ENCODE measurements at places on chromosomes 5 and 9. TPM values are rescaled to one million over a fixed set of nuclear protein-coding genes. Genes with fewer than 3 reads are reported as not detected.

- H3K27me3 ChIP-seq = no peaks in the 10 kb centered on the region
- H3K36me3 ChIP-seq = no peaks in the 10 kb centered on the region
- DNase-seq = no peak
- no peak overlapping the region for H3K27ac ChIP-seq
- no peaks in the 10 kb centered on the region for H3K4me1 ChIP-seq
- no peak overlapping the region for H3K4me3 ChIP-seq
Observed at GRCh38 chr5:2095011-2095410, 212.3 kb upstream of the IRX4 start.

- no peaks in the 10 kb centered on the region for H3K27me3 ChIP-seq
- no peaks in the 10 kb centered on the region for H3K4me1 ChIP-seq
- no peak for DNase-seq
- no peaks in the 10 kb centered on the region for H3K36me3 ChIP-seq
- H3K4me3 ChIP-seq = no peak overlapping the region
- H3K27ac ChIP-seq = no peak overlapping the region
Observed at GRCh38 chr5:155276231-155276630, 262.7 kb downstream of the KIF4B start.

The IFNA2 gene
- not detected for total RNA-seq

The SWI5 gene
- total RNA-seq = 23.5 TPM

GRCh38 chr9:121771418-121771817, 120.0 kb downstream of the DAB2IP start:
- H3K36me3 ChIP-seq = peaks cover 99% of the 10 kb centered on the region
- H3K27me3 ChIP-seq = no peaks in the 10 kb centered on the region
- H3K4me1 ChIP-seq = no peaks in the 10 kb centered on the region
- no peak for DNase-seq

The TMEM252 gene
- total RNA-seq = not detected

GRCh38 chr9:98607152-98607551, 101.6 kb downstream of the GABBR2 start:
- no peaks in the 10 kb centered on the region for H3K4me1 ChIP-seq
- H3K4me3 ChIP-seq = no peak overlapping the region
- no peaks in the 10 kb centered on the region for H3K27me3 ChIP-seq
- H3K27ac ChIP-seq = no peak overlapping the region
- no peaks in the 10 kb centered on the region for H3K36me3 ChIP-seq
- DNase-seq = no peak

DNA sequence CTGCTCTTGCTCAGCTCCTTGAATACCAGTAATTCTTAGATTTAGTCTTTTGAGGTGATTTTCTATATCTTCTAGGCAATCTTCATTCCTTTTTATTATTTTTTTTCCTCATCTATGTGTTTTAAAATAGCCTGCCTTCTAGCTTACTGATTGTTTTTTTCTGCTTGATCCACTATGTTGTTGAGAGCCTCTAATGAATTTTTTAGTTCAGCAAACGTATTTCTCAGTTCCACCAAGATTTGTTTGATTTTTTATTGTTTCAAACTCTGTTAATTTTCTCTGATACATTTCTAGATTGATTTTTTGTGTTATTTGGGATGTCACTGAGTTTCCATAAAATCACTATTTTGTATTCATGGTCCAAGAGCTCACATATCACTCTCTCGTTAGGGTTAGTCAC, 9.5 kb downstream of the POLK start:
- H3K4me1 ChIP-seq = peaks cover 9% of the 10 kb centered on the region
- no peak overlapping the region for H3K4me3 ChIP-seq
- DNase-seq = no peak
- H3K27me3 ChIP-seq = no peaks in the 10 kb centered on the region

The CORO2A gene
- total RNA-seq = 16.4 TPM

The TMEM232 gene
- total RNA-seq = 6.7 TPM

The SPINK7 gene
- not detected for total RNA-seq

The AQP3 gene
- 196 TPM for total RNA-seq

- no peak overlapping the region for H3K27ac ChIP-seq
- no peak for DNase-seq
- no peaks in the 10 kb centered on the region for H3K36me3 ChIP-seq
- no peak overlapping the region for H3K4me3 ChIP-seq
- H3K4me1 ChIP-seq = peaks cover 17% of the 10 kb centered on the region
Observed at GRCh38 chr5:39506211-39506610, 81.4 kb upstream of the DAB2 start.

- H3K4me1 ChIP-seq = no peaks in the 10 kb centered on the region
- no peak overlapping the region for H3K27ac ChIP-seq
- DNase-seq = no peak
- no peaks in the 10 kb centered on the region for H3K36me3 ChIP-seq
- no peak overlapping the region for H3K4me3 ChIP-seq
Observed at GRCh38 chr5:83353231-83353630, 118.3 kb upstream of the VCAN start.

The NFIB gene
- total RNA-seq = 88.7 TPM

The RNF224 gene
- not detected for total RNA-seq

DNA sequence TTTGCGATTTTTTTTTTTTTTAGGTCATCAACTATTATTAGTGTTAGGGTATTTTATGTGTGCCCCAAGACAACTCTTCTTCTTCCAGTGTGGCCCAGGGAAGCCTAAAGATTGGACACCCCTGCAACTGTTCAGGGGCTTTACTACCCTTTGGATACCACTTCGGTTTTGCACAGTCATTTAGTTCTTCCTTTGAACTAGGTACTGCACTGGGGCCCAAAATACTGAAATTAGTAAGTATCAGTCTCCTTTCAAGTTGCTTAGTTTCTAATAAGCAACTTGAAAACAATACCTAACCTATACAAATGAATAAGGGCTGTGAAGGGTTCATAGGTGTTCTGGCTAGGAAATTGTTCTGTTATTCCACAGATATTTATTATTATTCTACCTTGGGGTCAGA, 45.3 kb downstream of the CWC27 start:
- H3K27ac ChIP-seq = no peak overlapping the region
- H3K36me3 ChIP-seq = peaks cover 3% of the 10 kb centered on the region
- H3K4me3 ChIP-seq = no peak overlapping the region

GRCh38 chr5:154648229-154648628, 106.9 kb upstream of the LARP1 start:
- no peaks in the 10 kb centered on the region for H3K27me3 ChIP-seq
- no peak overlapping the region for H3K4me3 ChIP-seq
- no peak overlapping the region for H3K27ac ChIP-seq
- no peaks in the 10 kb centered on the region for H3K36me3 ChIP-seq
- H3K4me1 ChIP-seq = peaks cover 9% of the 10 kb centered on the region
- no peak for DNase-seq

DNA sequence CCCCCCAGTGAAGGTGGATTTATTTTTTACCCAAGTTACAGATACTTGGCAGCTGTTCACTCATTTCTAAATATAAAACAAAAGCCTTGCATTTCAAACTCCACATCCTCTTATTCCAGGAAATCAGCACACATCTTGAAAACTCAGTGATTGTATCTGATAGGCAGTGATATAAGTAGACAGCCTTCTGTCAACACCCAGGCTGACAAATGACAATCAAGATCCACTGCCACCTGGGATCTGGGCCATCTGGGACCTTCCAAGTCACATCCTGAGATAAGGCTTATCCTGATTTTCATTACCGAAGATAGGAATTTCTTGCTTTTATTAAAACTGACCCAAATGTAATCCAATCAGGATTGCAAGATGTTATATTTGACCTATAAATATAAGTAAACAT, 201.3 kb upstream of the PUM3 start:
- no peaks in the 10 kb centered on the region for H3K36me3 ChIP-seq
- no peak overlapping the region for H3K27ac ChIP-seq
- H3K4me1 ChIP-seq = no peaks in the 10 kb centered on the region
- H3K27me3 ChIP-seq = no peaks in the 10 kb centered on the region

DNA sequence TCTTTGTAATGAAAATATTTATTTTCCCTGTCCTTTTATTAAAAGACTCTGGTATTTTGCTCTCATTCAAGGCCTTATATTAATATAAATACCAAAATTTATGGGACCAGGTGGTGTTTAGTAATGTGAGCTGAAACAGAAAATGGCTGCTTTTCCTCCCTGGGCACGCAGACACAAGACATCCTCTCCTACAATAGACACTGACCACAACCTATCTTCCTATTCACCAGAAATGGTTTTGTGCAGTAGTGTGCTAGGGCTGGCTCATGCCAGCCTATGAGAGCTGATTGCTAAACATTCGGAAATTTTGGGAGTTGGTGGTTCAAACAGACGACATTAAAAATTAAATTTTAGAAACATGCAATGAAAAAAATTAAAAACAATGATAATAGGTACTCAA, 338.2 kb downstream of the BNC2 start:
- H3K4me1 ChIP-seq = no peaks in the 10 kb centered on the region
- H3K36me3 ChIP-seq = no peaks in the 10 kb centered on the region
- no peaks in the 10 kb centered on the region for H3K27me3 ChIP-seq
- DNase-seq = no peak
- no peak overlapping the region for H3K27ac ChIP-seq

DNA sequence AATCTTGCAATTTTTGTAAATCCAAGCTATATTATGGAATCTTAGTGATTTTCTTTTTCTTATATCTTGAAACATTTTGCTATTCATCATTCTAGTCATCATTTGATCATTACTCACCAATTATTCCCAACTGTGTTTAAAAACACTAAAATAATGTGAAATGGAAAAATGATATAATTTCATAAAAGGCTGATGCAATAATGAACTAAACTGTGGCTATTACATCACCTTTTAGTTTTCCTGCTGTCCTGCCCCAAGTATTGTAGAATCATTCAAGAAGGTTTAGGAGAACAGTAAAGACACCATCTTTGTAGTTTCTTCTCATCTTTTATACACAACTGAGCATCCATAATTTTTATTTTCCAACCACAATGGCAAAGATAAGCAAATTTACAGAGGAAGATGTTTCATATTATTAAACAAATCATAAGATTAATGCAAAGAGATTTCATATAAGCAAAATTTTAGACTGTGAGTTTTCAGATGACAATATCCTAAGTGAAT, 431.0 kb upstream of the SLC30A5 start:
- H3K27ac ChIP-seq = no peak overlapping the region
- no peaks in the 10 kb centered on the region for H3K27me3 ChIP-seq
- DNase-seq = no peak
- no peak overlapping the region for H3K4me3 ChIP-seq

DNA sequence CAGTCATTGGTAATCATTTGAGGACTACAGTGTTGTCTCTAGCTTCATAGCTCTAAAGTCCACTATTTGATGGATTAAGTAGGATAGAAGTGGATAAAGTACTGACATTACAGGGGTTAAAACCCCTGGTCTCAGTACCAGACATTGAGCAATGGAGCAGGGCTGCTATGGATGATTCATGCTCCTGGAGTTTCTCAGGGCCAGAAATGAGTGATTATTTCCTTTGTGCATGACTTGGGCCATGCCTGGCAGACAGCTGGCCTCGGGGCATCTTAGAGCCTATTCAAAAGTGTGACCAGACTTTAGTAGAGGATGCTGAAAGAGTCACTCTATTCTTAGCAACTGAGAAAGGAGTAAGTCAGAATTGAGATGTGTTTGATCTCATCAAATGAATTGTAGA, 350.7 kb upstream of the TLE4 start:
- H3K27ac ChIP-seq = no peak overlapping the region
- H3K4me1 ChIP-seq = no peaks in the 10 kb centered on the region
- H3K36me3 ChIP-seq = no peaks in the 10 kb centered on the region

- no peak for DNase-seq
- H3K4me3 ChIP-seq = no peak overlapping the region
- H3K4me1 ChIP-seq = peaks cover 24% of the 10 kb centered on the region
- no peak overlapping the region for H3K27ac ChIP-seq
- H3K36me3 ChIP-seq = no peaks in the 10 kb centered on the region
Observed at GRCh38 chr9:78238046-78239038, 2.5 kb downstream of the CEP78 start.

The CDC14B gene
- 6.0 TPM for total RNA-seq

The PCDHGA2 gene
- total RNA-seq = 1.6 TPM

DNA sequence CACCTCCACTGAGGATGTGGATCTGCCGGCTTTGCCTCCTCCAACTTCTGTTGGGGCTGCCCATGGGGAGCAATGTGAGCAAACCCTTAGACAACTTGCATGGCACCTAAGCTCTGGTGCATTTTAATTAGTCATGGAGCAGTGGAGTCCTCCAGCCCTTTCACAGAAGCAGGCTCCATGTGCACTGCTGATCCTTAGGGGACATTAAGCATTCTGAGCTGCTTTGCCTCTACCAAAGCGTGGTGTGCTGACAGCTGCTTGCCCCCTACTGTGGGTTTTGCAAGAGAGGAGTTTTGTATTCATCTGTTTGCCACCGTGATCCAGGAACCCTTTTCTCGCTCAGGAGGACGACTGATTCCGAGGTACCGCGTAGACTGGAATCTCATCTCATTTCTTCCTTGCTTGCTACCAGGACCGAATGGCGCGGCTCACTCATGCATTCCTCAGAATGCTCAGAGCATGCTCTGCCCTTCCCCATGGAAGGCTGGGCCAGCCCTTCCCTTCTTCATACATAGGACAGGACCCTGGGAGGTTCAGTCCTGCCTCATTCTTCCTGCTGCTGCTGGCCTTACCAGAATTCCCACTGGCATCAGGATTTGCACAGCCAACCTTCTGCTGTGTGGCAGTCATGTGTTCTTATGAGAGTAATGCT, 432.5 kb downstream of the GADD45G start:
- no peaks in the 10 kb centered on the region for H3K36me3 ChIP-seq
- no peaks in the 10 kb centered on the region for H3K27me3 ChIP-seq
- H3K4me1 ChIP-seq = no peaks in the 10 kb centered on the region
- H3K4me3 ChIP-seq = no peak overlapping the region
- no peak for DNase-seq

The RNF145 gene
- total RNA-seq = 376 TPM

The GPR151 gene
- total RNA-seq = not detected

The CDH6 gene
- total RNA-seq = 2.7 TPM
